ENCODE measurements at places on chromosomes 5 and 9.

DNA sequence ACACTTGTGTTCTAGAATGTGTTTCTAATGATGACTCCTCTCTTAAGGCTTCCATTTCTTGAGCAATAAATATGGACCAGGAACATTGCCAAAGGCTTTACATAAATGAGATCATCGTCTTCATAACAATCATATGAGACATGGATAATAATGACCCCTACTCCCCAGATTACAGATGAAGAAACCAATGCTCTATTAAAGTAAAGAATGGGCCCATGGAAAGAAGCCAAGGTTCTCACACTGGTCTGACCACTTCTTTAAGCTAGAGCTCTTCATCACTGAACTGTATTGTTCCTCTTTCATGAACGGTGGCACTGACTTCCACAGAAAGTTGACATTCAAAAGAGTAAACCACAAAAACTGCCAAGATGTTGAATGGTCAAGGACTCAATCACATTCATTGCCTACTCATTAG lies 65.3 kb downstream of the MARCHF3 start:
- DNase-seq = peak; percentile 94

DNA sequence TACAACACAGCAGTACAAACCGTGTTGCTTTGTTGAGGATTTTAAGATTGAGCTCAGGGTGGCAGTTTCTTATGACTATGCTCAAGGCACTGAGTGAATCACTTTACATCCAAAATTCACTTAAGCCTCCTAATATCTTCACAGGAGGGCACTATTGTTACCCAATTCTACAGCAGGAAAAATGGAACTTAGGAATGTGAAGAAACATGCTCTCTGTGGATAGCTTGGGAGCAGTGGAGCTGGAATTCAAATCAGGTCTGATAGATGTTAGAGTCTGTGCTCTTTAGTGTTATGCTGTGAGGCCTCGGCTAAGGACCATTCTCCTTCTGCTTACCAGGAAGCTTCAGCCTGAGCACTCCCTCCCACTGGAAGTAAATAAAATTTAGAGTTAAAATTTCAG lies 18.7 kb upstream of the HMHB1 start:
- no peak for DNase-seq

- DNase-seq = peak; percentile 78
Observed at GRCh38 chr5:145362266-145362665, 472.9 kb downstream of the PRELID2 start.

GRCh38 chr5:113367586-113367985 lies 67.2 kb downstream of the TSSK1B start:
- no peak for DNase-seq

DNA sequence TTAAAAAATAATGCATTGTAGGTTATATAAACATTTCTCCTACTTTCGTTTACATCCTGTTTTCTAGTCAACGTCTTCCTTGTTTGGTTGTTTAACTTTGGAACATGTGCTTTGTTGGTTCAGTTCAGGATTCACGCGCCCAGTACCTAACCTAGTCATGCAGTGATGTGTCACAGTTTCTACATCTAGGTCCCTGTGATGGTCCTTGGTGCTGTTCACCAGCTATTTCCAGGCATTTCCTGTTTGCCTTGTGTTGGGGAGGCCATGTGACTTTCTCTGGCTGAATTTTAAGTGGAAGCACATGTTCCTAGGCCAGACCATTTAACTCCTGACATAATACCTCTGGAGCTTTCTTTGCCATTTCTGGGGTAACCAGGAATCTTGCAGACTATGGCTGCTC lies 292.3 kb downstream of the SMARCA2 start:
- DNase-seq = peak; percentile 14

- DNase-seq = no peak
Observed at GRCh38 chr9:131114084-131114535, 11.3 kb upstream of the NUP214 start.

GRCh38 chr5:147658293-147658932 lies 124.1 kb downstream of the JAKMIP2 start:
- DNase-seq = peak; percentile 11

- DNase-seq = no peak
Observed at GRCh38 chr5:80798633-80799032, 143.8 kb upstream of the DHFR start.

- no peak for DNase-seq
Observed at GRCh38 chr5:39955156-39955555, 530.4 kb upstream of the DAB2 start.

GRCh38 chr5:32044939-32045338 lies 129.2 kb downstream of the GOLPH3 start:
- no peak for DNase-seq

GRCh38 chr5:154967421-154968024 lies 26.6 kb downstream of the MRPL22 start:
- no peak for DNase-seq

DNA sequence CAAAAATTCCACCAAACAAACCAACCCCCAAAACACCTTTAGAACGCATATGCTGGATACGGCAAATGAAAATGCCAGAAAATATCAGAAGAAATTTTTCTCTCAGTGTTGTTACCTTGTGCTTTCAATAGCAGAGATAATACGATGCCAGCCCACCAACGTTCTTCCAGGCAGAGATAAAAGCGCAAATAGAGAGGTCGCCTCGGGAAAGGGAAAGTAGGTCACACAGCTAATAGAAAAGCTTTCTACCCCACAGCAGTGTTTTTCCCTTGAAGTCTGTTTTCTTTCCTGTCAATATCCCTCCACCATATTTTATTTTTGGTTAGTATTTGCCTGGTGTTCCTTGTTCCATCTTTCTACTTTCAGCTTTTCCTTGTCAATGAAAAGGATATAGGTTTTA lies 101.3 kb downstream of the CFAP90 start:
- DNase-seq = no peak

- no peak for DNase-seq
Observed at GRCh38 chr9:116055536-116055935, 98.1 kb upstream of the PAPPA start.

DNA sequence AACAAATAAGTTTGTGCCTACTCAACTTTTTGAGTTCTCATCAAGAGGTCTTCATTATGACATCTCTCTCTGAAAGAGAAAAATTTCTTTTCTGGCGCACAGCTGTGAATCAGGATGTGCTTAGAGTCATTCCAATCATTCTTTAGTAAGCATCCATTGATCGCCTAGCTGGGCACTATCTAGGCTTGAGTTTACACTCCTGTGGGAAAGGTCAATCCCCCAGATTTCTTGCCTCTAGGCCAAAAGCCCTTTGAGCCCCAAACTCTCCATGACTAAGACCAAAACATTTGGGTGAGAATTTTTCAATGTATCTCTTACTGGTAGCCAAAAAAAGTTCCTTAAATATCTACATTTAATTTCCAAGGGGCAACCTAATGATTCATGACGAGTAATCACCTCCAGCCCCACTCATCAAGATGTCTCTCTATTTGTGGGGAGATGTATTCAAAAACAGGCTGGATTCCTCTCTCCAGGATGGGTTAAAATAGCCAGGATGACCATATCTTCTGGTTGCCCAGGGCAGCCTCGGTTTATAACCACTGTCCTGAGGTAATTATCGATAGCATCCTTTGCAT lies 101.7 kb downstream of the GNA14 start:
- peak; percentile 13 for DNase-seq

- DNase-seq = no peak
Observed at GRCh38 chr9:91301161-91301560, 60.6 kb downstream of the AUH start.

All from non-pigmented ciliary epithelial cell (primary cell).